T-cell (primary cell): ENCODE measurements at places on chromosomes 11 and 22.

DNA sequence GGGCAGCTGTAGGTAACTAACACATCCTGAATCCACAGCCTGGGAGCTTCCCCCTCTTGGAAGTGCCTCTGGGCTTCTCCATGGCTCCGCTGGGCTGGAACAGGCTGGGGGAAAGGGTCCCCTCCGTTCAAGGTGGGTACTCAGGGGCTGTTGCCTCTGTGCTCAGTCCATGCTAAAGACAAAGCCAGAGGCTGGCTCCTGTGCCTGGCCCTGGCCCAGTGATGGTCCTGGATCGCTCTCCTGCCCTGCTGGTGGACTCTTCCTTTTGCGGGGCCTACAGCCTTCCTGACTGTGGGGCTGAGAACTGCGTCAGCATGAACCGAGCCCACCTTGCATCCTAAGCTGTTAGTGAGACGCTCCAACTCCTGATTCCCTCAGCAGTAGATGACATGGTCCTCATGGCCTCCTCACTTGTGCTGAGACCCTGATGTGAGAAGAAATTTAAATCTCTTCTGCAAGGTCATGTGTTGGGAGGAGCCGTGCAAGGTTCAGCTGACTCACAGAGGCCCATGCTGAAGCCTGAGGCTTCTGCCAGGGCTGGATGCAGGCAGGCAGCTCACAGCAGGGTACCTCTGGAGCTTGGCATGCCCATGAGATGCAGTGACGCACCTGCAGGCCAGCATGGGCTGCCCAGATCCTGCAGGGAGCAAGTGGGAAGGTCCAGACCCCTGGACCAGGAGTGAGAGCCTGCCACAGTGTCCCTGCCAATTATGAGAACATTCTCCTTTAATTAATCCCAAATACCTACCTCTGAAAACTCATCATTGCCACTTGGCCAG is 1285.5 kb downstream of the TBC1D22A start:
- no peak for DNase-seq

- DNase-seq: peak; percentile 60
Measured at GRCh38 chr11:66289548-66290329, 796 bp upstream of the YIF1A start.

- no peak for DNase-seq
Measured at GRCh38 chr11:58061813-58062212, 31.1 kb downstream of the OR6Q1 start.

- DNase-seq: no peak
Measured at GRCh38 chr22:41668971-41669911, 19.4 kb downstream of the SNU13 start.
